ENCODE measurements at places on chromosomes 6 and 20. TPM values are rescaled to one million over a fixed set of nuclear protein-coding genes. Genes with fewer than 3 reads are reported as not detected.

DNA sequence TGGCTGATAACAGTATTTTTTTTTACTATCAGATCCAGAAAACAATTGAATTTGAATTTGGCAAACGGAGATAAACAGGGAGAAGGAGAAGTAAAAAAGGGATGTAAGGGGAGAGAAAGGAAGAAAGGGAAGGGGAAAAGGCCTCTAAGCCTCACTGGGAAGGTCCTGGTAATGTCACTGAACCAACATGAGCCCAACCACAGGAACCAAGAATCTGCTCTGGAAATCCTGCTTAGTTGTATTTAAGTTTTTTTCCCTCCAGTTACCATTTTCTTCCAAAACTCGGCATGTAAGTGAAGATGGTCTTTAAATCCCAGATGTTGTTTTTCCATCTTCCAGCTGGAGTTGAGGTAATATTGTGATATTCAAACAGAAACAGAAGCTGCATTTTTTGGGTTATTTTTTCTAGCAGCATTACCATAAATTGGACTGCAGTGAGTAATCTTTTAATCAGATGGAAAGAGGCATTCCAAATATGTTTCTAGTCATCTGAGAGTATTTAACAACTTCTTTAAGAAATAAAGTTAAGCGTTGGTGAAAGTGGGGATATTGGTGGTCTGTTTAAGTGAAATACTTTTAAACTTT is 91.1 kb downstream of the TXNDC5 start:
- DNase-seq, result no peak

DNA sequence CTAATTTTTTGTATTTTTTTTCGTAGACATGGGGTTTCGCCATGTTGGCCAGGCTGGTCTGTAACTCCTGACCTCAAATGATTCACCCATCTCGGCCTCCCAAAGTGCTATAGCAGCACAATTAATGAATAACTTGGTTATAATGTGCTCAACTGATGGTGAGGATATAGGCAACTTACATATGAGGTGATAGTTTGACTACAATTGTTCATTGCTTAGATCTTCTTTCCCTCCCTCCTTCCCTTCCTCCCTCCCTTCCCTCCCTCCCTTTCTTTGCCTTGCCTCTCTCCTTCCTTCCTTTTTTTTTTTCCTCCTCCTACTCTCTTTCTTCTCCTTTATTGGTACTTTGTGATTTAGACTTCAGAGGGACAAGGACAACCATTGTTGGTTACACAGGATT is 151.2 kb downstream of the RNF144B start:
- DNase-seq, result no peak

GRCh38 chr20:19923762-19924161 is 93.4 kb upstream of the NAA20 start:
- DNase-seq, result no peak

GRCh38 chr6:39553860-39554802 is 171.1 kb downstream of the KIF6 start:
- DNase-seq, result no peak

- no peak for DNase-seq
These were observed 34.2 kb upstream of the SUPT3H start for GRCh38 chr6:45411959-45412358.

DNA sequence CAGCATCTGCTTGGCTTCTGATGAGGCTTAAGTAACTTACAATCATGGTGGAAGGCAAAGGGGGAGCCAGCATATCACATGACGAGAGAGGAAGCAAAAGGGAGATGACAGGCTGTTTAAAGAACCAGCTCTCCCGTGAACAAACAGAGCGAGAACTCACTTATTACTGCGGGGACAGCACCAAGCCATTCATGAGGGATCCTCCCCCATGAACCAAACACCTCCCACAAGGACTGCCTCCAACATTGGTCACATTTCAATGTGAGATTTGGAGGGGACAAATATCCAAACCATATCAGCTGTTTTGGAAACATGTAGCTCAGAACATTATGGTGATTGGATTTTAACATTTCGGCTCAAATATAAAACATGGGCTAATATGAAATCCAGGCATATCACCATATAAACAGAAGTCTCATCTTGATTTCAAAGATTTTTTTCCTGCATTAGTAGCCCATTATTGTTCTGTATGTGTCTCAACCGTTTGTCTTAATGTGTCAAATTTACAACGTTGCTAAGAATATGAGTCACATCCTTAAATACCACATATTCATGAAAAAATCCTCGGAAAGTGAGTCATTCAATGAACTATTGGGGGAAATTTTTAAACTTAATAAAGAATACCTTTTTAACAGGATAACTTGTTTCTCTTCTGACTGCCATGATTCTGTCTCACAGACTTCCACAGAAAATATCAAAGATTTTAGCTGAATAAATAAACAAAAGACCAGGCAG is 894.3 kb downstream of the TFAP2A start:
- no peak for DNase-seq

DNA sequence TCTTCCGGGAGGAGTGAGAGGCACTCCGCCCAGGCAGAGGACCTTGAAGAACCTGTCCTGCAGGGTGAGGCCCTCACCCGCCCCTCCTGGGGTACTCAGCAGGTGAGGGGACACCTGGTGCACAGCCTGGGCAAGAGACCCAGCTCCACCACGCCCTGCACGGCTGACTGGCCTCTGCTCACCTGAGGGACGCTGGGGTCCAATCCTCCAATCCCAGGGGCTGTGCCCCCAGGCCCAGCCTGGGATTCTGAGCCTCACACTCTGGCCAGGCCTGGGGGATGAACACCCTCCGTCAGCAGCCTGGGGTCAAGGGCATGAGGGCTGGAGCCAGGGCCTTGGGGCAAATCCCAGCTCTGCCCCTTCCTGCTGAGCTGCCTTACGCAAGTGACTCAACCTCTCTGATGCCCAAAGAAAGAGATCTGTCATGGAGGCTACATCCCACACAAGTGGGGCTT is 149.9 kb upstream of the PTPN1 start:
- no peak for DNase-seq

DNA sequence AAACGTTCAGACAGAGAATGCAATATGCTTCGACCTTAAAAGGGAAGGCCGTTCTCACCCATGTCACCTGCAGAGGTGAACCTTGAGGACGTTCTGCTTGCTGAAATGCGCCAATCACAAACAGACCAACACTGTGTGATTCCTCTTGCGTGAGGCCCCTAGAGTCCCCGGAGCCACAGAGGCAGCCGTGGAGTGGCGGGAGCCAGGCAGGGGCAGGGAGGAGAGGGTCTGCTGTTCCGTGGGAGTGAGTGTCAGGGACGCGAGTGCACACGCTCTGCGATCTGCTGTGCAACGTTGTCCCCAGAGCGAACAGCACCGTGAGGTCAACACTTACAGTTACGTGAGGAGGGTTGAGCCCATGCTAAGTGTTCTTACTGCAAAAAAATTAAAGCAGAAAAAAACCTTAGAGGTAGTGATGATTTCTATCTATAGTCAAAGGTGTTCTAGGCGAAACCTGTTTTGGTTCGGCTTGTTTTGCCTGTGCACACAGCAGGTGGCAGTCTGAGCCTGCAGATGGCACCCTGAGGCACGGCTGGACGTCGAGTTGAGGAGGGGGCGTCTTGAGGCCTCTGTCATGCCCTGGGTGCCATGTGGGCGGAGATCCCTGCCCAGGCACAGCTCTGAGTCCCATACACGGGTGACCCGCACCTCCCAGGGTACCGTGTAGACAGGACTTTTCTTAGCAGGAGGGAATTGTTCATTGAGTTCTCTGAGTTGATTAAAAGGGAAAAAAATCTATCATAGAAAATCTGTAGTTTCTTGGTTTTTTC is 71.7 kb upstream of the FRMD1 start:
- DNase-seq, result no peak

Gene EDN3
- total RNA-seq, result 3.1 TPM

DNA sequence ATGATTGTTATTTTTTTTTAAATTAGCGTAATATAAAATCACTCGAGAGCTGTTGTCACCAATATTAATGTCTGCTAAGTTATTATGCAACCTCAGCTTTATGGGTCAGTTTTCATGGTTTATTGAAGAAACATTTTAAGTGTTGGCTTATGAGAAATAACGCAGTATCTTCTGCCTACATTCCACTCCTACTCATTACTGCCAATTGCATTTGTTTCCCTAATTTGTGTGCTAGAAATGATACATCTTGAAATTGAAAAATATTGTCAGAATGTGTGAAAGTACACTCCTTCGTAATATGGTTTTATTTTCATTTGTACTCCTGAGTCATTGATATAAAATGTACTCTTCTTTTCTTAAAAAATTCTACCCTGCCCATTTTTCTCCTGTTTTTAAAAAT is 333.3 kb upstream of the HSF2 start:
- DNase-seq, result no peak

Gene TGM3
- not detected for total RNA-seq

DNA sequence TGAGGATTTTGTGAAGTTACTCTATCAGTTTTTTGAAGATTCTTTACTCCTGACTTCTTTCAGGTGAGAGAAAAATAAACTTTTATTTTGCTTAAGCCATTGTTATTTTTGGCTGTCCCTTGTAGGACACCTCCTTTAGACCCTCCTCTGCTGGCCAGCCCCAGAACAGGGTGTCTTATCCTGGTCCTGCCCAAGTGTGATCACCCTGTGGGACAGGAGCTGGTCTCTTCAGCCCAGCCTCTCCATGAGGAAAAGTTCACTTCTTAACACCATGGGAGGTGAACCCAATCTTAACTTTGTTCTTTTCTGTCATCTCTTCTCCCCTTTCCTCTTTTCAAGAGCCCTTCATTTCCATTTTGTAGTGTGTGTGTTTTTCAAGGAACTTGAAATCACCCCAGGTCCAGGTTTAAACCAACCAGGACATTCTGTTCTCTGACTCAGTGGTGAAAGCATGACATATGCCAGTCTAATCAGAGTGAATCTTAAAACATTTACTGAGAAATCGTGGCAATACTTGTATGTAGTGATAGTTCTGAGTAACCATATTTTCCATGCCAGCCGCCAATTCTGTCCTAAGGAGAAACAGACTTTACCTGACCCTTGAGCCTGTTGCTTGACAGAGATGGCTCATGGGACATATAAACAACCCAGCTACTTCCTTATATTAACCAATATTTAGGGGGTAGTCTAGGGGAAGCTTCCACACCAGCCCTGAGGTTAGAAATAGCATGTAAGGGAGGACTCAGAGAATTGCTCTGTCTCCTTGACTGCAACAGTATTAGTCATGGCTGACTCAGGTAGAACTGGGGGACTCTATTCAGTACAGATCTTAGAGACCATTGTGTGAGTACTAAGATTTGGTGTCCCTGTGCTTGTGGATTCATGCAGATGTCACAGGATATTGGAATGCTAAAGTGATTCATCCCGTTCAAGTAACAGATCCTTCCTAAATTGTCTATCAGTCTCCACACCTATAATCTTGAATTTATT is 48.8 kb downstream of the FLRT3 start:
- DNase-seq, result no peak

Gene FOXF2
- 6.6 TPM for total RNA-seq

Gene GGTLC1
- total RNA-seq, result not detected

Gene SLC17A1
- total RNA-seq, result not detected

Gene ULBP3
- total RNA-seq, result 3.4 TPM

- DNase-seq, result no peak
These were observed 203.8 kb downstream of the ARID1B start for GRCh38 chr6:156980948-156981347.

Gene SLC35D3
- total RNA-seq, result 0.16 TPM

GRCh38 chr20:9867196-9867980 is 28.5 kb upstream of the PAK5 start:
- no peak for DNase-seq

GRCh38 chr6:108730635-108731515 is 117.3 kb upstream of the ARMC2 start:
- DNase-seq, result no peak

Gene CAP2
- 19.0 TPM for total RNA-seq

Gene ELOVL2
- 6.2 TPM for total RNA-seq

- DNase-seq, result no peak
These were observed 98.9 kb downstream of the FAM120B start for GRCh38 chr6:170405311-170405975.

GRCh38 chr20:9294041-9294440 is 220.3 kb upstream of the LAMP5 start:
- DNase-seq, result no peak

Gene PRSS16
- total RNA-seq, result 2.0 TPM

DNA sequence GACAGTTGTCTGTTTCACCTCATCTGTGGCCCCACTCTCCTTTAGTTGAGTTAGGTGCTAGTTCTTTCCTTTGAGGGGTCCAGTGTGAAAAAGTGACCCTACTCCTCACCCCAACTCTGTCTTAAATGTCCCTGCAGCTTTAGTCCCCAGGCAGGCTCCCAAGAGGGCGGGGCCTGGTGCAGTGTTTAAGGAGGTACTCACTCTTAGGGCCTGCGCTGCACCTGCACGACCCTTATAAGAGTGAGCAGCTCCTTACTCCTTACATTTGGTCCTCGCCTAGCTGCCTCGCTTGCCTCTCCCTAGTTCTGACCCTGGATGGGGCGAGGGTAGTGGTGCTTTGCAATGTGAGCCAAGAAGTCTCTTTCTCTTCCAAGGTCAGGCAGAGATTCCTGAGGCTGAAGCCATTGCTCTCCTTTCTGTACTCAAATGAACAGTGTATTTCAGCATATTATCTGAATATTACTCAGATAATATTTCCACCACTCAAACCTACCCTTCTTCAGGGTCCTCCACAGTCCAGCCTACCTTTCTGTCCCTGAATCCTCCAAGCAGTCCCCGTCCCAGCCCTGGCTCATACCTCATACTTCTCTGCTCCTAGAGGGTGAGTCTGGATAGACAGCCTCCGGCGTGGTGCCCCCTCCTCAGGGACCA is 11.9 kb upstream of the VEGFA start:
- no peak for DNase-seq

DNA sequence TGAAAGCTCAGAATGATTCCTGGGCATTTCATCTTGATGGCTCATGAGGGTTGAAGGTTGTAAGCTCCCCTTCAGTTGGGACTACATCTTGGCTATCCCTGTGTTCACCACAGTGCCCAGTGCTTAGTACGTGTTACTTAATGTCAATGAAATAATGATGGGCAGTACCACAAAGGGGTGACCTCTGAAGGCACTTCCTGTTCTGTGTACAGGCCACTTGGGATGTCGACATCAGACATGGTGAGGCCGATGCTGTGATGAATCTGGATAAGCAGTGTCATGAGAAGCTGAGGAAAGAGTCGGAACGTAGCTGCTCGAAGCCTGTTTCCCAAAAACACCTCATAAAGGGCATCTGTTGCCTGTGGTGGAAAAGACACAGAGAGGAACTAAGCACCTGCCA is 27.6 kb upstream of the RBL1 start:
- DNase-seq, result no peak

Gene DEFB124
- not detected for total RNA-seq

DNA sequence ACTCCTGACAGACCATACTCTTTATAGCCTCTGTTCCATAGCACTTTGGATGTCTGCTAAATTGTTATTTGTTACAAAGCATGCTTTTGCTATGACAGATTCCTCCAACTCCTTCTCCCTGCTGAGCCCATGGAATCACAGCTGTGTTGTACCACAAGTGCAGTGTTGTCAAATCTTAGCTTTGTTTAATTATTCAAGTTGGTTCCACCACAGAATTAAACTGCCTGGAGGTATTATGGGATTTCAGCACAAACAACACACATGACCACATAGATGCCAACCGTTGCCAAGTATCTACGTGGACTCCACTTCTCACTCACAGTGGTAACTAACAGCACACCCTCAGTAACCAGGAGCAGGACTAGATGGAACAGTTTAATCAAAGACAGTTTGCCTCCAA is 32.7 kb upstream of the MARCKS start:
- no peak for DNase-seq

GRCh38 chr6:71239694-71240093 is 48.9 kb upstream of the OGFRL1 start:
- DNase-seq, result no peak
